ENCODE measurements at places on chromosomes 7 and 10.
A peak's percentile ranks its signal among the peaks of the same experiment; 100 is the strongest.

DNA sequence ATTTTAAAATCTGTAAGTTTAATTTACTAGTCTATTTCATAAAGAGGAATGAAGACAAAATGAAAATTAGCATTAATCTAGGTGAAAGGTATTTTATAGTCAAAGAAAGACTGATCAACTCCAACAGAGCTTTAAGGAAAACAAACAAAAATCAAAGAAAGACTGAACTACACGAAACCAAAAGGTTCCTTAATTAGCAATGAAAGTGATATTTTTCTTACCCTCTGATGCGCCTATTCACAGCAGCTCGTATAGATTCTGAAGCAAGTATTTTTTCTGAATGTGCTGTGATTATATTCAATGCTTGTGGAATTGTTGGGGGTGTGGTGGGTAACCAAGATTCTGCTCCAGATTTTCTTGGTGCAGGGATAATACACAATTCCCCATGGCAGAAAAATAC lies 11.8 kb downstream of the ECD start:
- no peak for DNase-seq

DNA sequence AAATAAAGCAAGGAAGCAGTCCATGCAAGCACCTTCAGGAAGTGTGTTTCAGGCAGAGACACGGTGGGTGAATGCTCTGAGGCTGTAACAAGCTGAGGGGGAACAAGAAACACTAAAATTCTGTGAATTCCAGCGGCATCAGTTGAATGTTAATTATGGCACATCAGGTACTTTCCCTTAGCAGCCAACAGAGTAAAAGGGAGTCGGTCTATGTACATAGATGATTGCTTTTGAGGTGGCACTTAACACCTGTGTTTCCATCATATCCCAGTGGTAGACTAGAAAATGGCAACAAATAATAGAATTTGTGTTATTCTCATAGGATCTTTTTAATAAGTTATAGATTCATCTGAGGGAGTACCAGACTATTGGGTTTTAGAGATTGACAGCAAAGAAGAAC lies 481.0 kb upstream of the KLF6 start:
- no peak for DNase-seq

DNA sequence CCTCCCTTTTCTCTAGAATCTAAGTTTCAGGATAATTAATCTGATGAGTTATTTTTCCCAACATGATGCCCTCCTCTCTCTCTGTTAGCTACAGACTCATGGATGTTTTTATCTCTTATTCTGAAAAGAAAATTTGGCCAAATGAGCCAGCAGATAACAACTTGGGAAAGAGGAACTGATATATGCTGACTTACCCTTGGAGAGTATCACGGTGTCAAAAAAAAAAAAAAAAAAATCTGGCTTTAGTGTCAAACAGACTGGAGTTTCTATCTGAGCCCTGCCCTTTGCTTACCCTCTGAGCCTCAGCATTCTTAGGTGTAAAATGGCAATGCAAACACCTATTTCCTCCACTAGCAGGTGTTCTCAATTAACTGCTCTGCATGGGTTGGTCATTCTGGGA lies 190.4 kb downstream of the AHR start:
- DNase-seq, result no peak

DNA sequence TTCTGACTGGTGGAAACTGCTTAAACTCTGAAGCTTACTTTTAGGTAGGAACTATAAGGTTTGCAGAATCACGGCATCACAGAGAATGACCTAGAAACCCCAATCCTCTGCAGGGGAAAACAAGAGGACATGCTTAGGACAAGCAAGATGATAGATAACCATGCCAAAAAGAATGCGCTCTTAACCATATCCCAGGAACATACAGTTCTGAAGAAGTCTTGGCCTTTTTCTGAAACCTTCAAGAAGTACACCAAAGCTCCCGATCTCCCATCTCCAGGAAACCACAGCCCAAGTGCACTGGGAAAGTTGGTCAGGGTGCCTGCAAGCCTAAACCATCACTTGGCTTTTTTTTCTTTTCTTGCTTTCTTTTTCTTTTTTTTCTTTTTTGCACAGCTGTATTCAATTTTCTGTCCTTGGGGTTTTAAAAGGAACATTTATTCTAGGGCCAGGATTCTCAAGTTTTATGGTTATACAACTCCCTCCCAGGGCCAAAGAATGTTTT lies 12.2 kb upstream of the SVIL start:
- DNase-seq, result no peak

DNA sequence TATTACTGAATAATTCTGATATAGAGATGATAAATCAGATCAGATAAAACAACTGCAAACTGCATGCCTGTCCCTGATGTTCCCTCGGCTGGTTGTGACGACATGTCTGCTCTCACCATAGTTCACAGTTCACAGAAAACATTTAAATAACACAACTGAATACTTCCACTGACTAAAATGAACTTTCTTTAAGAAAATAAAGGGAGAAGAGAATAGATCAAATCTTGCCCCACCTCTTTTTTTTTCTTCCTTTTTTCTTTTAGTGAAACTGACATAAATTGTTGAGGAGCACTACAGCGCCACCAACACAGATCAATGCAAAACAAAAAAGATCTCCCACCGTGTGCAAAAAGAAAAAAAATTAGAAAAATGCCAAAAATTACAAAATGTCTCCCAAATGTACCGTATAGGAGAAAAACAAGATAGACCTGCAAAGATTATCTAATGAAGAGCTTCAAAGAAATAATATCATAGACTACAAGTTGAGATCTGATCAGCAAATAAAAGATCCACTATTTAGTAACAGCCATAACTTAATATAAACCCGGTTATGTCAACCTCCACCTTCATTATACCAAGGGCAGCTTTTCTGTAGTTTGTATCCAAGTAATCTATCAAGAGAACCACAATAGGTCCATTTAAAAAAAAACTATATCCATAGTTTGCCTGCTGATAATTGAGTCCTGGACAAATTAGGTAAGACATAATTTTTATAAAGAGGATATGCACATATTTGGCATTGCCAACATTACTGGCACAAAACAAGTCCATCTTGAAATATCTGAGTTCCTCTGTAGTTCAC lies 30.7 kb upstream of the EPC1 start:
- no peak for DNase-seq

GRCh38 chr10:95181726-95182125 lies 12.3 kb upstream of the ACSM6 start:
- no peak for DNase-seq

- DNase-seq, result no peak
These were observed 92.7 kb downstream of the RSU1 start for GRCh38 chr10:16724509-16724908.

DNA sequence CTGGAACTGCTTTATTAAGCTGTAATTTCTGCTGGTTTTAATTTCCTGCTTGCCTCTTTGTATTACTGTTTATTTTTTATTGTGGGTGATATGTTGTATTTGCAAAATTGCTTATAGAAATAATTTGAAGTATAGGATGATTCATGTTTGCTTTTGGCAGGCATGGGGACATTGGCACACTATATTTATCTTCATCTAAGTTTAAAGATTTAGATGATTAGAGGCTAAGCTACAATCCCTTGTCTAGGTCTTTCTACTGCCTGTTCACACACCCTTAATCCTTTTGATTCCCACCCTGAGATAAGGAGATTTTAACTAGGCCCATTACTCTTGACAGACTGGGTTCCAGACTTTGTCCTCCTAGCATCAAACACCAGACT lies 182.8 kb upstream of the KAT6B start:
- DNase-seq, result no peak

DNA sequence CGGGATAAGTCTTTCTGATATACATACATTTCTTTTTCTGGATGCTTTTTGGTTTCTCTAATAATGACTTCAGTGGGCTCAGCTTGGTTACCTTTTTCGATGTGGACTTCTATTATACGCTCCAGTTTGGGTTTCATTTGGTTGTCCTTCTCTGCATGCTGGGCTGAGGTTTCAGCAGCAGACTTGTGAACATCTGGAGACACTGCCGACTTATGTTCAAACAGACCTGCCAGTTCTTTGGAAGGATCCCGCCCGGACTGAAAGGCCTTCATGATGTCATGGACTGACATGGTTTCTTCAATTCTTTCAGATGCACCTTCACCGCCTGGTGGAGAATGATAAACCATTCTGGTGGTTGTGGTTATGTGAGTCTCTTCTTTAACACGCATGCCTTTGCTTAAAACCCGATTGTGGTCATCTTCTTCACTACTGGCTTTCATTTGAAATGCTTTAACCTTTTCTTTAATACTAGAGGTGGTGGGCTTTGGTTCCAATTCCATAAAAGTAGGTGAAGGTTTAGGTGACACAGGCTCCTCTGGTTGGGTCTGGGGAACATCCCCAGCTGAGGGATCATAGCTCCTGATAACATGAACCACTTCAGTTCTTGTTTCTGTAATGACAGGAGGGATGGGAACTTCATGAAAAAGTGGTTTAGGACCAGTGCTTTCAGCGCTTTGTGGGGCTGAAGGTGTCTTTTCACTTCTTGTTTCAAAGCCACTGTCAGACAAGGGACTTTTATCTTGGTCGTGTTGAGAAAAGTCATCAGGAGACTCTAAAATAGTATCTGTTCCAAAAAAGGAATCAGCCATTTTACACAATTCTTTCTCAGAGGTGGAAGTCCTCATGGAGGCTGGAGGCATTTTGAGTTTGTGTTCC lies 167.7 kb upstream of the CCDC6 start:
- DNase-seq, result peak; percentile 55

GRCh38 chr10:114566064-114566463 lies 92.0 kb downstream of the ABLIM1 start:
- DNase-seq, result no peak

DNA sequence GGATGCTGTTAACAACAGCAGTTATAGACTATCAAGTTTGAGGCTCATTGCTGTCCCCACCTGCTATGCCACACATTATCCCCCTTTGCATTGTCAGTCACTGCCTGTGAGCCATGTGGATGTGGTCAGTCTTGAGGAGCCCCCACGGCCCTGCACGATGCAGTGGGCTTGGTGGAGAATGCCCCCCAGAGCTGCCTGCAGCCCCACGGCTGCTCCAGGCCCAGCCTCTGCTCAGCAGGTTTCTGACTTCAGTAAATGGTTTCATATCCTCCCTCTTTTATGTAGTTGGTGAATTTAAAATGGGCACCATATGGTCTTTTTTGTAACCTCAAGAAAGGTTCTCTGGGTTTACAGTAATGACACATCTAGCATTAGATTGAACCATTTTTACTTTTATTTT lies 164.1 kb downstream of the EBF3 start:
- DNase-seq, result no peak

DNA sequence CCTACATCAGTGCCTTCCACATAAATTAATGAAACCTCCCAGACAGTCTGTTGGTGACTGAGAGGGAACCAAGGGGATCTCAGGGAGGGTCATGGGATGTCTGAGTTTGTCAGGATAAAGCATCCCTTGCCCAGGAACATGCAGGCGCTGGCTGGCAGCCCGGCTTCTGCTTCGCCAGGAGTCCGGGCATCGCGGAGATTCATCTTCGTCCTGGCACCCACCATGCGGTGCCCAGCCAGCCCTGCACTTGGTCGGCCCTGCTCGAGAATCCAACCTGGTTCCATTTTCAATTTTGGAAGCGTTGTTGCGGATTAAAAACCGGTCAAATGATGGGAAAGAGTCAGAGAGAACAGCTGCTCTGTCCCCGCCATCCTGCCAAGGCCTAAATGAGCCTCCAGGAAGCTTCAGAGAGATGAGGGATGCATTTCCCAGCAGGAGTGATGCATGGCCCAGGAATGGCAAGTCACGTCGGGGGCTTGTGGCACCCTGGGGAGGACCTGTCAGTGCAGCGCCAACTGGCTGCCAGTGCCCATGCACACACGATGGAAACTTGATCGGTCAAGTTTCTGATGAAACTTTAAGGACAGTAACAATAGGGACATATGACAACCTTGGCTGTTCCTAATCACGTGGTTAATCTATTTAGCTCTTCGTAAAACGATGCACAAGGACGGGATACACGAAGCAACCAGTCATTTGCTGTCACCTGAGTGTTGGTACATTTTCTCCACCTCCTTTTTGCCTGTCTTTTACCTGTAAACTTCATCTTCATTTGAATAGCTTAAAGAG lies 260.8 kb upstream of the MKI67 start:
- DNase-seq, result no peak

- DNase-seq, result no peak
These were observed 102.3 kb upstream of the SEMA3E start for GRCh38 chr7:83751217-83751616.

- DNase-seq, result no peak
These were observed 25.6 kb downstream of the PRF1 start for GRCh38 chr10:70576803-70577517.

GRCh38 chr7:7157177-7157886 lies 25.0 kb upstream of the C1GALT1 start:
- DNase-seq, result peak; percentile 58

DNA sequence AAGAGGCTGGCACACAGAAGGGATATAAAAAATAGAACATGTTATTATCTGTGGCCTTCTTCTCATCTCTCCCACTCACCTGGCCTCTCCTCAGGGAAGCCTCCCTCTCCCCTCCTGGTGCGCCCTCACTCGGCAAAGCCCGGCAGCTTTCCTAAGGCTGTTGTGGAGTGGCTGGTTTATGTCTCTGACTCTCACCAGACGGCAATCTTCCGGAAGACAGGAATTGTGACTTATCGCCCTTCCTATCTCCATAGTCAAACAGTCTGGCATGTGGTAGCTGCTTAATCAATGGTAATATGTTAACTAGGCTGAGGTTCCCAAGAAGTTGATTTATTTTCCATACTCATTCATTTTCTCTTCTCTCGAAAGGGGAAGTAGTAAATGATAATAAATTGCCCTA lies 78.7 kb downstream of the ATXN7L1 start:
- no peak for DNase-seq

GRCh38 chr10:32256613-32257437 lies 90.1 kb downstream of the EPC1 start:
- peak; percentile 59 for DNase-seq

DNA sequence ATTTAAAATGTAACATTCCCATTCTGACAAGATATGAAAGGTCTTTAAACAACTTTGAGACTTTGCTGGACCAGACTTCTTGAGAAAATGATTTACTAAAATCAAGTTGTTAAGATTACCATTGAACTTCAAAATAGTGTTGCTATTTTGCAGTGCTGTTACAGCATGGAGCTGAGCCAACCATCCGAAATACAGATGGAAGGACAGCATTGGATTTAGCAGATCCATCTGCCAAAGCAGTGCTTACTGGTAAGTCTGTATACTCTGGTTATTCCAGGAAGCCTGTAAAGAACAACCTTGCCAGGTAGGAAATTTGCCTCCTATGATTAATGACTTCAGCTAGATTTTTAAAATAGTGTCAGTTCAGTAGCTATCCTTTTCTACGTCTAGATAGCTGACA lies 18.8 kb downstream of the TNKS2 start:
- DNase-seq, result no peak

DNA sequence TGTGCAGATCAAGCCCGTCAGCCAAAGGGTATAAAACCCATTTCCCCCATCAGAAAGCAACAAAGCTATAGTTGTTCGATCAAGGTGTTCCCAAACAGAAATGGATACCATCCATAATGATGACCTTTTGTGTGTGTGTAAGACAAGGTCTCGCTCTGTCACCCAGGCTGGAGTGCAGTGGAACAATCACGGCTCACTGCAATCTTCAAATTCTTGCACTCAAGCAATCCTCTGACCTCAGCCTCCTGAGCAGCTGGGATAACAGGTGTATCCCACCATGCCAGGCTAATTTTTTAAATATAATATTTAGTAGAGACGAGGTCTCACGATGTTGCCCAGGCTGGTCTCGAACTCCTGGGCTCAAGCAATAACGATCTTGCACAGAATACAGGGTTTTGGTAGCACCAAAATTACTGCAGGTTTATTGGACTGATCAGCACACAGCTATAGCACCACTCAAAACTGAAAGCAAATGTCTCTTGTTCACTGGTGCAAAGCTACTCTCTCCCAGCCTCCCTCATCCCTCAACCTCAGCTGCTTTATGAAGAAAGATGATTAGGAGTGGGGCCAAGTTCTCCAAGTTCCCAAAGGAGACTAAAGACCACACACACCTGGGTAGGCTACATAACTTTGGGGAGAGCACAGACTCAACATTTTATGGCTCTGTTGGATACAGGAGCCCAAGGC lies 80.5 kb downstream of the ABI1 start:
- DNase-seq, result no peak

All from stimulated activated naive B cell treated with anti-CD40 and anti-IgM and Interleukin-4, amounts not matched to agents 10 μg/mL and 1 μg/mL and 100 μg/mL, for 72 hours (primary cell).